NCI-H226 (cell line): ENCODE measurements at places on chromosomes 1 and 21.

DNA sequence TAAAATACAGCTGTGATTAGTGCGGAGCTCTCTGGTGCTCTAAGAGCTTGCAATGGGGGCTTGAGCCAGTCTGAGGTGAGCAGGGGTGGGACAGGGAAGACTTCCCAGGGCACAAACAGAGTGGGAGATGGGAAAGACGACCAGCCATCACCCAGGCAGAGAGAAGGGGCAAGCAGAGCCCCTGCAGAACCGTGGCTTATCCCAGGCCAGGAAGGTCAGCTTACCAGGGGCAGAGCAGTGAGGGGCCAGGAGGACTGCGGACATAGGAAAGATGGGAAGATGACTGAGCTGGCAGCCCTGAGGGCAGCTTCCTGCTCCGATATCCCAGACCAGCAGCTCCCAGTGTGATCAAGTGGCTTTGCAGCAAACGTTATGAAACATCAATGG, 55.4 kb upstream of the IFFO2 start:
- DNase-seq = no peak

DNA sequence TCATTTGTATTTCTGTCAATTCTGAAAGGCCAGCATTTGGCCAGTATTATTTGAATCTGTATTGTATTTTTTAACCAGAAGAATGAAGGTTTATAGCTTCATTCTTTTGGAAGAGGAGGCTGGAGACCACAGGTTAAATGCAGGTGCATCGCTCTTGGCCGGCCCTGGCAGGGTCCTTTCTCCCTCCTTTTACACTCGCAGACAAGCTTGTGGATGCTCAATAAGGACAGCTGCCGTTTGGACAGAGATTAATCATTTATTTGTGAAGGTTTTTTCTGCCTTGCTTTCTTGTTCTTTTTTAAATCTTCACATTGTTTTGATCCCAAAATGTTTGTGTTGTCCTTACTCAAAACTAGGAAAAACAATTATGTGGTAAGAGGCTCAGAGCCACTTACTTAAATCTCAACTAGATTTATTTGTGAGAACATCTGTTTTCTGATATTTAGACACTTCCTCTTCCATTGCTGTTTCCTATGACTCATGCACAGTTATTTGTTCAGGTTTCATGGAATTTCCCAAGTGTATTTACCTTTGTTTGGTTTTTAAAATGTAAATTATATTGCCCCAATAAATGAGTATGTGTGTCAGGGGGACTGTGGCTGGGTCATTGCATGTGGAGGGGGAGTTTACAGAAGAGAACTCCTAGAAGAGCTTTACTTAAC, 46.7 kb upstream of the LAMC2 start:
- no peak for DNase-seq

- DNase-seq = no peak
Observed at GRCh38 chr1:82284213-82284612, 483.5 kb downstream of the ADGRL2 start.

DNA sequence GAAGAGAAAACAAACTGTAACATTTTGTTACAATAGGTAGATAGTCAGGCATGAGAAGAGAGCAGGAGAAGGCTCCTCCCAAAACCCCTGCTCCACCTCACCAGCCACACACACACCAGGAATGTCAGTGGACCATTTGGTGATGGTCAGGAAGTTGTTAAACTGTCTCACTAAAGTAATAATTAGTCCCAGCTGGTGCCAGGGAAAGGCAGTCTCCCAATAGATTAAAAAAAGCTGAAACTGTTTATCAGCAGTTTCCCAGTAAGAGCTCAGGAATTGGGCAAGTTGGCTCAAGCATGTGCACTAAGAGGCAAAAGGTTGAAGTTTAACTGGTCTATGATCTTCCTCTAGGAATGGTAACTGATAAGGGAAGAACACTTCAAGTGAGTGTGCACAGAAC, 249.6 kb downstream of the COL11A1 start:
- peak; percentile 79 for DNase-seq

GRCh38 chr1:157519451-157519850, 32.9 kb downstream of the FCRL5 start:
- no peak for DNase-seq

DNA sequence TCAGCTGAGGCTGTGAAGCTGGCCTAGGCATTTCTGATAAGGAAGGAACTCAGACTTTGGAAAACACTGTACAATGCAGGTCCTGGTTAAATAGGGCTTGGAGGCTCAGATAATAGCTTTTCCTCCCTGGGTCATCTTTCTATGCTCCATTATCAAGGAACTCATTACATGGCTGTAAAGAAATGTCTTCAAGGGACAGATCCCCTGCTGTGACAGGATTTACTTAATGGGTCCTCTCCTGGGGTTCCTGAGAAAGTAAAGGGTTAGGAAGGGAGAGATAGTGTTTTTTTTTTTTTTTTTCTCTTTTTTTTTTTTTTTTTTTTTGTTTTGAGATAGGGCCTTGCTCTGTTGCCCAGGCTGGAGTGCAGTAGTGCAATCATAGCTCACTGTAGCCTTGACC, 14.1 kb upstream of the SVBP start:
- DNase-seq = no peak

DNA sequence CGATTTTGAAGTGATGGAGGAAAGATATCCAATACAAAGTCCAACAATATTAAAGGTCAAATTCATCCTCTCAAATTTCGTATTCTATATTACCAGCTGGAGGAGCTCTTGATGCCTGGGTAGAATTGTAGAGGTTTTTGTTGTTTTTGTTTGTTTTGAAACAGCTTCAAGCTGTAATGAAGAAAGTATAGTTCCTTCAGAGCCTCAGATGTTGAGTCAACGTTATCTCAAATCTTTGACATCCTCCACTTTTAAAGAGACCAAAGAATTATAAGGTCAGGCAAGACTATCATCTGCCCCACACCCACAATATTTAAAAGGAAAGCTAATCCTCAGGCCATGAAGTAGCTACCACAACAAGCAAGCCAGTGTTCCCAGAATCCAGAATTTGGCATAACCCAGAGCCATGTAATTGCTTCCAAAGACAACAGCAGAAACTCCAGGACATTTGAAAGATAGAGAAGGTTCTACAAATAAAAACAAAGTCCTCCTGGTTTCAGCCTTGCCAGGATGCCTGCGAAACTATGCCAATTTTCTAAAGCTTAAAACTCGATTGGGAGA, 24.9 kb downstream of the VAV3 start:
- DNase-seq = no peak

- DNase-seq = no peak
Observed at GRCh38 chr1:56532350-56532683, 47.0 kb downstream of the PLPP3 start.

- DNase-seq = no peak
Observed at GRCh38 chr21:41176846-41177245, 8.9 kb downstream of the BACE2 start.

DNA sequence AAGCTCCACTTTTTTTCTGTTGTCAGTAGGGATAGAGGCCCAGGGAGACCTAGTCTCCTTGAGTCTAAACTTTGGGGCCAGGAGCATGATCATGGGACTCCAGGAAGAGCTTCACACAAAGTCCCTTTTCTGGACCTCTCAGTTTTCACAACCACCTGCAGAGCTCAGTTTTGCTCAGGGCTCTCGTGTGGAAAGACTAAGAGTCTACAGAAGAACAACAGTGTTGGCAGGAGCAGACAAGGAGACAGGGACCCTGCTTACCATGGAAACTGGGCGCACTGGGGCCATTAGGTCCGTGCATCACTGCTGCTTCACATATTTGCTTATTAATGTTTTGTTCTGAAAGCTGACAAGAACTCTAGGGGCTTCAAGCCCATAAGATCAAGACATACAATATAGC, 63.9 kb upstream of the HSD17B7 start:
- DNase-seq = no peak

DNA sequence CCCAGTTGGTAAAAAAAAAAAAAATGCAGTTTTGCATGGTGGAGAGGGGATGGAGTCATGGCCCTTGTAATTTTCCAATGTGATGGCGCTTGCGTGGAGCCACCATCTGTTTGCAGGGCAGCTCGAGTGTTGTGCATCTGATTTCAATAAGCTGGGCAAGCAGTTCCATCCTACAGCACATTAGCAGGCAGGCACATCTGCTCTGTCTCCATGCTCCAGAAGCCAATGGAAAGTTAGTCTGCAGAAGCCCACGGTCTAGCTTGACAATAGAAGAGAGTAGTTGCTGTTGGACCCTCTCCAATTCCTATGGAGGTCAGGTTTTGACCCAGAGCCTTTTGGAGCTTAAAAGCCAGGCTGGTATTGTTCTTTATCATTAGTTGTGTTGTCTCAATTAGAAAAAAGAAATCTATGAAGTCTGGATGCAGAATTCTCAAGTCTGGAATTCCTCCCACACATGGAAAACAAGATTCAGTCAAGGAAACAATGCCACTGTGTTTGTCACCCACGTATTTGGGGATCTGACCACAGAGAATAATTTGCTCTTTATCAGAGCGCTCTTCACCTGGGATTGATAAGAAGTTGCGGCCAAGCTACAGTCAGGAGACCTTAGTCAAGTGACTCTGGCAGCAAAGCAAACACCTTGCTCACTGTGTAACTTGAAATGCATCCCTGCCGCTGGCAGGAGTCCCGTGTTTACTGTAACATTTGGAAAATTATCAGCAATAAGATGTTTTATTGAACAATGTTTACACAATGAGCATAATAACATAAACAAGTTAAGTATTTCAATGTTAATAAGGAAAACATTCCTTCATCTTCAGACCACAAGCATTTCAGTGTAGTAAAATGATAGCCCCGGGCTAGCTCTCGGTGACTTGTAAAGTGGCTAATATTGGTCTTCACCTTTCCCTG, 20.7 kb downstream of the NGF start:
- DNase-seq = no peak

DNA sequence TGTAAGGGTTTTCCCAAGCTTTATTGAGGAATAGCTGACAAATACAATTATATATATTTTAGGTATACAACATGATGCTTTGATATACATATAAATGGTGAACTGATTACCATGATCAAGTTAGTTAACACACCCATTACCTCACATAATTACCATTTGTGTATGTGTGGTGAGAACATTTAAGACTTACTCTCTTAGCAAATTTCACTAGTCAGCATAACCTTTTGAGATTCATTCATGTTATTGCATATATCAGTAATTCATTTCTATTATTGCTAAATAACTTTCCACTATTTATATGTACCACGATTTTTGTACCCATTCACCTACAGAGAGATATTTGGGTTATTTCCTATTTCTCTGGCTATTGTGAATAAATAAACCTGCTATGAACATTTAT, 16.2 kb upstream of the TP53BP2 start:
- DNase-seq = no peak

DNA sequence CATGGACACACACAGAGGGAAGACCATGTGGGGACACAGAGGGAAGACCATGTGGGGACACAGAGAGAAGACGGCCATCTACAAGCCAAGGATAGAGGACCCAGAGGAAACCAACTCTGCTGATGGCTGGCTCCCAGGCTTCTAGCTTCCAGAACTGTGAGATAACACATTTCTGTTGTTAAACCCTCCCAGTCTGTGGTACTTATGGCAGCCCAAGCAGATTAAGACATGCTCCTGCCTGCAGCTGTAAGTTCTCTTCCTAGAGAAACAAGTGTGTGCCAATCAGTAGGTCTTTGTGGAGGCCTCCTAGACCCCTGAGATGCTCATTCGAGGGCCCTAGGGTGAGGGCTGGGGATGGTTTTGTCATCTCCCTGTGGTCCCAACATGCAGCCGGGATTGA, 2.7 kb downstream of the AGT start:
- no peak for DNase-seq

DNA sequence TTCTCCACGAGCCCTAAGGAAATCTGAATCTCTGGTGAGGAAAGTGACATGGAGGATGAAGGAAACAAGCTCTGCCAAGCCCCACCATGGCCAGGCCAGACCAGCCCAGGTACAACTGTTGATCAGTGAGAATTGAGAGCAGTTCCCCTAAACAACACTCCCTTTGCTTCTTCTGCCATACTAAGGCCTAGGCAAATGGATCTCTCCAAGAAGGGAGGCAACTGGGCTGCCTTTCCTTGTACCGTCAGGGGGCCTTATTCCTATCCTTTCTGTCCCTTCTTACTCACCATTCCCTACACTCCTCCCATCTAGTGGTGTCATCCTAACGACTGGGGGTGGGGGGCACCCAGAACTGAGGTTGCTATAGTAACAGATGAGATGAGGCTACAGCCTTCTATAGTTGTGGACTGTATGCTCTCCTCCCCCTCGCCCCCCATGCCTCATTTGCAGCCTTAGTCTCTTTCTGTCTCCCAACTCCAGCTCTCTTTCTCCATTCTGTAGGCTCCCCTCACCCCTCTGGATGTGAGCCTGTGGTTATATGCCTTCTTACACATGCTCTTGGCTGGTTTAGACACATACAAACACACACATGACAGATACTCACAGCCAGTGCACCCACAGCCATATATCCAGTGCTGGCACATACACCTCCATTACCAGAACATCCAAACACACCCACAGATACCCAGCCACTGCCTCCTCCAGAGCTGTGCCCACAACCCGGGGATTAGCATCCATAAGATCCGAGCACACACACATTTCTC, 3.6 kb downstream of the PEA15 start:
- DNase-seq = no peak

DNA sequence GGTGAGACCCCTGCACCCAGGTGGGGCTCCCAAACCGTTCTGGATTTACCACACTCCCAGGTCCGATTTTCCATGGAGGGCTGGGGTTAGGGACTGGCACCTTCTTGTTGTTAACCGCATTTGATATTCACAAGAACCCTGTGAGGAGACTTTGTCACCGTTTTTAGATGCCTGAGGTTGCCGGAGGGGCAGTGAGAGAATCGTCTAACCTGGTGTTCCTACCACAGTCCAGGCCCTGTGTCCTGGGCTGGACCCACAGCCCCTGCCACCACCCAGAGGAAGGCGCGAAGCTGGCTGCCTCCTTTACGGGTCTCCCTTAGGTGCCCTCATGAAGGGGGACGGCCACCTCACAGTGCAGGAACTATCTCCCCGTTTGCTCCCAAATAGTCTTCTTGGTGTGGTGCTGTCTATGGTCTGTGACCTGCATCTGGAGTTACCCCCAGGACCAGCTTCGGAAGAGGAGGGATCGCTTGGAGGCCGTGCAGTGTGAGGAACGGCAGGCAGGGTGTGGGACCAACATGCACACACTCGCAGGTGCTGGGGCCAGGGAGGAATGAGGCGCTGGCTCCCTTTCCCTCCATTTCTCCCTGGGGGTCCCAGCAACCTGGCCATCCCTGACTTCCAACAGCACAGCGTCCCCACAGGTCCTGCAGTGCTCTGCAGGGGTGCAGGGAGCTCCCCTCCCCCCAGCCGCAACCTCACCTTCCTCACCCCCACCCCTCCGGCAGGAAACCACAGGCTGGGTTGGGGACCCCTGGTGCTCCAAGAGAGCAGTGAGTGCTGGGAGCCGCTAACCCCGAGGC, 7.0 kb downstream of the SIM2 start:
- no peak for DNase-seq

- DNase-seq = no peak
Observed at GRCh38 chr1:212078826-212079225, 43.3 kb downstream of the DTL start.

GRCh38 chr21:44729336-44730027, 18.1 kb upstream of the TSPEAR start:
- no peak for DNase-seq

DNA sequence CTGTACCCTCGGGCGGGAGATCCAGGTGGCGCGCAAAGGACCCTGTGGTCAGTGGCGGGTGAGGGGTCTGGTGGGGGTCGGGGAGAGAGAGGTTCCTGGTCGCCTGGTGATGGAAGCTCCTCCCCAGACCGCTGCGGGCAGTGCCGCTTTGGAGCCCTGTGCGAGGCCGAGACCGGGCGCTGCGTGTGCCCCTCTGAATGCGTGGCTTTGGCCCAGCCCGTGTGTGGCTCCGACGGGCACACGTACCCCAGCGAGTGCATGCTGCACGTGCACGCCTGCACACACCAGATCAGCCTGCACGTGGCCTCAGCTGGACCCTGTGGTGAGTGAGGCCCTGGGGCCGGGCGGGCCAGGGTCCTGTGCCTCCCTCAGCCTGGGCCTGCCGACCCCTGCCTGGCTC, 23.5 kb downstream of the AGRN start:
- no peak for DNase-seq
